ENCODE measurements at places on chromosomes 12 and 14. TPM values are rescaled to one million over a fixed set of nuclear protein-coding genes. Genes with fewer than 3 reads are reported as not detected.
A peak's percentile ranks its signal among the peaks of the same experiment; 100 is the strongest.

Gene PTGR2
- 7.5 TPM for total RNA-seq

Gene TAS2R43
- total RNA-seq: 0.63 TPM

Gene STX2
- total RNA-seq: 46.9 TPM

Gene DENR
- 48.6 TPM for total RNA-seq

Gene IGF1
- 1.4 TPM for total RNA-seq

DNA sequence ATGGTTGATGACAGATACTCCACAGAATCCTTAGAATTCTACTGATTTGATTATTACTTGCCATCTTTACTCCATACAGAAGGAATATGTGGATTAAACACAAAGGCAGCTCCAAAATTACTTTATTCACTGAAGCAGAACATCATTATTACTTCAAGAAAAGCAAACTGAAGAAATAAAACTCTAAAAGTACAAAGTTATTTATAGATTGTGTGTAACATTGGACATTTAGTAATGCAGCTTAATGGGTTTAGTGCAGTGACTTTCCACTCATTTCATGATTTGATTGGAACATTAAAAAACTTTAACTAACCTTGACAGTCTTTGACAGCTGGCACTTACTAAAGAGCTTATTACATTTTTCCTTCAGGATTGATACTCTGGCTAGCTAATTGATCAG is 59.0 kb upstream of the ATP2A2 start:
- peak; percentile 3 for DNase-seq

DNA sequence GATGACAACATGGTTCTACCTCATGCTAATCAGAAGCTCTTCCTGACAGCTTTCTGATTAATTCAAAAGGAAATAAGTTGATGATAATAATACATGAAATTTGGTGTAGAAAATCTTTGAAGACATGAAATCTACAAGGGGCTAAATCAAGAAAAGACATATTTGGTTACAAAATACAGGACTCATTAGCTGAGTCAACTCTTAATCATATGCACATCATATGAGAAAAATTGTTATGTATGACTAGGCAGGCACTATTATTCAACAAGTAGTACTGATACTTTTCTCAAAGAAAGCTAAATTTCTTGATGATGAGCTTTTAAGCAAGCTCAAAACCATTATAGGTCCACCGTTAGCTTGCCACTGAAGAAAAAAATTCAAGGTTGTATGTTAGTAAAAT is 7.1 kb downstream of the ABCC9 start:
- peak; percentile 81 for DNase-seq

DNA sequence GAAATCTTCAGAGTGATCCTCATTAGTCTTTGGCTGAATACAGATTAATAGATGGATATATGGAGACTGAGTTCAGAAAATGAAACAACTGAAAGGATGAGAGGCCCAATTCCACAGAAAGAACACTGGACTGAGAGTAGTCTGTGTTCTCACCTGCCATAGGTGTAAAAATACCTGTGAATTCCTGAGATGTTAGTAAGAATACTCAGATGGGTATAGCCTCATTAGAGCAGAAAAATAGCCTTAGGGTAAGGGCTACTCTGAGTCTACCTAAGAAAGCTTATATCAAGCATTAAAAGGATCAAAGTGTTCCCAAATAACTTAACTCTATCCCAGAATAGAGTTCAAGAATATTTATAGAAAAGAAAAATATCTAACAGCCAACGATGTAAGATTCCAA is 1510.3 kb upstream of the SEL1L start:
- DNase-seq: no peak

DNA sequence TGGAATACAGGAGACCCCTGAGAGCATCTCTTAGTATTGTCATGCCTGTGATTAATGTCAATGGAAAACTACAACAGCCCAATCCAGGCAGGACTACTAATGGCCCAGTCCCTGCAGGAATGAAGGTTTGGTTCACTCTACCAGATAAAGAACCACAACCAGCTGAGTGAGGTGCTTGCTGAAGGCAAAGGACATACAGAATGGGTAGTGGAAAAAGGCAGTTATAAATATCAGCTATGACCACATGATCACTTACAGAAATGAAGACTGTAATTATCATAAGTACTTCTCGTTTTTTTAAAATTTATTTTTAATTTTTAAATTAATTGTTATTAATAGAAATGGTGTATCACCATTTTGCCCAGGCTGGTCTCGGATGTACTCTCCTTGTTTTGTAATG is 17.2 kb upstream of the LPCAT3 start:
- no peak for DNase-seq

GRCh38 chr12:55725556-55725955 is 3.3 kb downstream of the CD63 start:
- DNase-seq: peak; percentile 2
